ENCODE measurements at places on chromosomes 1 and 21.

DNA sequence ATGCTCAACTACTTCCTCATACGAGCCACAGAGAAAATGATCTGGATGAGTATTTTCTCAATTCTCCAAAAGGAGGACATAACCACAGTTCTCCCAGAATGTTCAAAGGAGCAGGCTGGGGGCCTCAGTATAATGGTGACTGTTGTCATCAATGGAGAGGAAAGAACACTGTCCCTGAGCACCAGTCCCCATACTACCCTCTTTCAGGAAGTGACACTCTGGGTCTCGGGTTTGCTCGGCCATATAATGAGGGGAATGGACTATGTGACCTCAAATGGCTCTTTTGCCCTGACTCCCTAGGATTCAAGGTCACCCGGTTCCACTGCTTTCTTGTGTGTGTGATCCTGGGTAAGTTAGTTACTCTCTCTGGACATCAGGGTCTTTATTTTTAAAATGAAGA lies 22.8 kb downstream of the SLC9A1 start:
- no peak for DNase-seq

DNA sequence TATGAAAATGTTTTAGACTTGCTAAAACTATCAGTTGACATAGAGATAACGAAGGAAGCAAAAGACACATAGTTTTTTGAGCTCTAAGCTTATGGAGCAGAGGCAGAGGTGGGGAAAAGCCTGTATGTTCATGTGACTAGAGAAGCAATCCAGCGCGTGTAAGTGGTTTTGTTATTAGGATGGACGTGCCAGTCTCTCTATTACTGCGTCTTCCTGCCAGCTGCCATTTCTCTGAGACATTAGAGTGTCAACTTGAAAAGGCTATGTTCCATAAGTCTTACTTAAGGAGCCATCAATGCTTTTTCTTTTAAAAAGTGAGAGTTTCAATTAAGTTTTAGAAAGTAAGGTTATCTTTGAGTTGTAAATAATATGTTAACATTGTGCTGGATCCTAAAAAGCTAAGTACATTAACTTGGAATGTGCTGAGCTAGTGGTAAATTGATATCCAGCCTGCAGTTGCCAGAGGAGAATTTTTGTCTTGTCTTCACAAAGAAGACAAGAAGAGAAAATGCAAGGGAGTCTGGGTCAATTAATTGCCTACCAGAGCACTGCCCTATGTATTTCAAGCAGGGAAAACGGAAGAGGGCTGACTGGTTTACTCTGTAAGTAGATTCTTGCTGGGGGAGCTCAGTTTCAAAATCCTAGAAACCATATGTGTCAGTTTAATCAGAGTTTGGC lies 161.8 kb upstream of the B3GALT2 start:
- no peak for DNase-seq

DNA sequence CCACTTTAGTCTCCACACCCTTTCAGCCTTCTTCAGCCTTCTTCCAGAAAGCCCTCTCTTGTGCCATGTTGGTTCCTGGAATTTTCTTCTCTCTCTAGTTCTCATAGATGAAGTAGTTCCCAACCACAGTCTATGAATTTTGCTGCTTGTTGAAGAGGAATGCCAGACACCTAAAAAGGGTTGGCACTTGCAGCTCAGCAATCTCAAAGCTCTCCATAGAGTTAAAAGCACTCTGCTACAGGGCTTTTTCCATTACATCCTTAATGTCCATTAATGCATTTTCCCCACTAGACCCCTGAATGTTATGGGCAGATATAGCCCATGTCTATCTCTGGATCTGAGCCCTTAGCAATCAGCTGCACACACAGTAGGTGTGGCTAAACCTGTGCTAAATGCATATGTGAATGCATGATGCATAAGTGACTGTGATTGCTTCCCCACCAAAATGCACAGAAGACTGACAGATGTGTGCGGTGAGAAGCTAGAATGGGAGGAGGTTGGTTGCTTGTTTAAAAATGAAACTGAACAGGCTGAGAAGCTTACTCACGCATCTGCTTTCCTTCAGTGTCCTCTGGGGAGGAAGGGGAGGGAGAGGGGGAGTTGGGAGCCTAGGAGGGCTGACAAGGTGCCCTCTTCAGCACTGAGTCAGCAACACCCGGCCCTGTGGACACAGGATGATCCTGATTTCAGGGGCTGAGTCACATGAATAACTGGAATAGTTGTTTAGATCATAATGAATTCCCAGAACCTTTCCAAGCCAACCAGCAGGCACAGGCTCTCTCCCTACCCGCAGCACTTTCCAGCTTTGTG lies 146.1 kb upstream of the FGGY start:
- no peak for DNase-seq

- no peak for DNase-seq
These were observed 35.5 kb downstream of the IFNAR1 start for GRCh38 chr21:33360281-33360680.

DNA sequence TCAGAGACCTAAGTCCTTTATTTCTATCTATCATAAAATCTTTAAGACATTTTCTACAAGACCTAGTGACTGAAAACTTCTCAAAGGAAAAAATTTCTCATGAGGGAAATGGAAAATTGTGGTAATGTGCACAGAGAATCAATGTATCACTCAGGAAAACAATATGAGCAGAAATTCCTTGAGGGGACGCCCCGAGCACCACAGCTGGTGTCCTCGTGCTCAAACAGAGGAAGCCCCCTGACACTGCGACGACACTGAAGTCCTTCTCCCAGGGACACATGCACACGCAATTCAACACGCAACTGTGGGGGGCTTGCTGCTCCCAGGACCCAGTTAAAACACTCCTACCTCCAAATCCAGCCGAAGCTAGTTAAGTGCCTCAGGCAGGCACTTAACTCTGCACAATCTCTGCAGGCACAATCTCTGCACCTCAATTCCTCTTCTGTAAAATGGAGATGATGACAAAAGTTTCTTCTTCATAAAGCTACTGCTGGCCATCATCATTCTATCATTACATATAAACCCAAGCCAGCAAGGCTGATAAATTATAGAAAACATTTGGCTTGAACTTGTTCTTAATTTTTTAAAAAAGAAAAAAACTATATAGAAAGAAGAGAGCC lies 16.0 kb downstream of the ZBTB17 start:
- DNase-seq = no peak

DNA sequence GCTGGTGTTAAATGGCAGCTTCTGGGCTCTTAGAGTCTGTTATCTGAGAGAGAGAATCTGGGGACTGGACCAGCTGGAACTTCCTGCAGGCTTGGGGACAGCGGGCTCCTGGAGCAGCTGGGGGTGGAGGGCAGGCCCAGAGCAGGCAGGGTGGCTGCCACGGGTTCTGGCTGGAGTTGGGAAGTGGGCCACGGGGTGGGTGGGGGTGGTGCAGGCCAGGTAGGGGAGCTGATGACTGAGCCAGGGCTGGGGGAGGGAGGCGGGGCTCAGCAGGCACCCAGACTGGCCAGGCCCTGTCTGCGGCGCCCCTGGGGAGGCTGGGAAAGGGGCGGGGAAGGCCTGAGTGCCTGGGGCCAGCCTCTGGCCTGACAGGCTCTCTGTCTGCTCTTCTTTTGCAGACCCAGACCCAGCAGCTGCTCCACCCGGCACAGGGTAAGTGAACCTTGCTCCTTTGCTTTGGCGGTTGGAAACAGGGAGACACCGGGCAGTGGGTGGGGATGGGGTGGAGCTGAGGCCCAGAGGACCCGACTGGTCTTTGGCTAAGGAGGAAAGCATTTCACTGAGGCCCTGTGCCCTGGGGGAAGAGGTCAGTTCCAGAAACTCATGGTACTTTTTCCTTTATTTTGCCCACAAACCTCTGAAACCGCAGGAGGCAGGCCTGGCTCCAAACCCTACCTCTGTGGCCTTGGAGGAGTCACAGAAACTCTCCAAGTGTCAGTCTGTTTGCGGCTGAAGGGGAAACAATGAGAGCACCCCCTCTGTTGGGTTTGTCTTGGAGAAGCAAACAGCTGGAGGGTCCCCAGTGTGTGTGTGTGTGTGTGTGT lies 48.8 kb downstream of the ARHGEF10L start:
- no peak for DNase-seq

- no peak for DNase-seq
These were observed 22.6 kb upstream of the SAMD13 start for GRCh38 chr1:84278905-84279304.

GRCh38 chr1:69246710-69247109 lies 321.0 kb upstream of the LRRC7 start:
- DNase-seq = no peak

- DNase-seq = no peak
These were observed 112.3 kb downstream of the DDX20 start for GRCh38 chr1:111867868-111868440.

- no peak for DNase-seq
These were observed 202.0 kb downstream of the USH2A start for GRCh38 chr1:216221260-216221700.

GRCh38 chr1:219119839-219120238 lies 53.8 kb upstream of the LYPLAL1 start:
- DNase-seq = no peak

DNA sequence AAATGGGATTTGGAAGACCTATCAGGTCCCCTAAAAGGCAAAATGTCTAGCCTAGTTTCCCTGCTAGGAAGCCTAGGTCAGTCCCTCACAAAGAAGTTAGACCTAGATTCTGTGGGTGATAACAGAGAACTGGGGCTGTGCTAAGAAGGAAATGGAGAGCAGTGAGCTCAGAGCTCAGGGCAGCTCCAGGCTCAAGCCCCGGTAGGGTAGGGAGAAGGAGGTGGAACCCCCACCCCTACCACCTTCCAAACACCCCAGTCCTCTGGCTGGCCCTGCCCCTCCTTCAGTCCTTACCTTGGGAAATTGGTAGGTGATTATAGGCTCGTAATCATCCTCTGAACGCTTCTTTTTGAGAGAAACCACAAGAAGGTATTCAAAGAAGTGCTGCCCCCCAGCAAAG lies 1.1 kb downstream of the DENND2D start:
- DNase-seq = no peak

- no peak for DNase-seq
These were observed 5.1 kb upstream of the GNG12 start for GRCh38 chr1:67838180-67838910.

GRCh38 chr1:237219751-237220642 lies 178.0 kb downstream of the RYR2 start:
- no peak for DNase-seq

DNA sequence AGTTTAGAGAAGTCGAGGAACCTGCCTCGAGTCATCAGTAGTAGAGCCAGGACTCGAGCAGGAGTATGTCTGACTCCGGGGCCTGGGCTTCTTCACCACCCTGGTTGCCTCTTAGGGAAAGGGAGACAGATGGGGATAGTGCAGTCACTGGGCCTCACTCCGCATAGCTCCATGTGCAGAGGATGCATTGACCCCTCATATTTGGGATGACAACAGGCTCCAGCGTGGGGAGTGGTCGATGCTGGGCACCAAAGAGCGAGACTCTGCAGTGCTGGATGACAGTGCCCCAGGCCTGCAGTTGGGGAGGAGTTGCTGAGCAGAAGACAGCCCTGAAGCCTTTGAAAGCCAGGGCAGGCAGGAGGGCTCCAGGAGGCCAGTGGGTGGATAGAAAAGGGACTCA lies 20.8 kb upstream of the TENT5C start:
- DNase-seq = no peak

DNA sequence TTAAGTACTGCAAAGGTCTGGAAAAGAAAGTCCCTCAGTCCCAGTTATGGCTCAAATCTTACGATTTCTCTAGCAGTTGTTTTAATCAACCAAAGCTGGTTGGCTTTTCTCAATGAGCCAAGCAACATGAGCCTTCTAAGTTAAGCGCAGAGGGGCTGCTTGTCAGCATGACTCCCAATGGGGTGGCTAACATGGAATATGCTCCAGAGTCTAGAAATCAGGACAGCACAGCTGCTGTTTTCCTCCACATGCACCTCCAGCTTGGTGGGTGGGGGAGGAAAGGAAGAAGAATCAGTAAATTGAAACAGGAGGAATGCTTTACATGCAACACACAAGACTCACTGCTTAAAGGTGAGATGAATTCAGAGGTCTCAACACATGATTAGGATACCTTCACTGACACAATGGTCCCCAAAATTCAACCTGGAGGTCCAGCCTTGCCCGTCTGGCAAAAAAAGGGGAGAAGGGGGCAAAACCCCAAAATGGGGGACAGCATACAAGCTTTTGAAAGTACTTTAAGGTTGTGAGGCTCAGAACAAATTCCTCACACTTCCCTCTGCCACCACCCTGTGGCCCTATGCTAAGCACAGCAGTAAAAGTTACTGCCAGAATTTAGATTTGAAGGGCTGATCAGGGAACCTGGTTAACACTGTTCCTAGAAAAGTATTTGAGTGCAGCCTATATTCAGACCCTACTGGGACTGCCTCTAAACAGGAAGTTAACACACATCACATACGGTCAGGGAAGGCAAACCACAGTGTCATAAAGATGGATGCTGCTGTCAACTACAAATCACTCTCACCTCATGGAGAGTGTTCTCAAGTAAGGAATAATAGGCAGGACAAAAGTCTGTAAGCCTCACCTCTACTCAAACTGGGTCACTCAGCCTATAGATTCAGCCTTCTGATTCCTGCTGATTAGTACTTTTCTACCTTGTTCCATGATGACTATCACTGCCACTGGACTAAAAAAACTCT lies 2.6 kb downstream of the GATAD2B start:
- DNase-seq = no peak

- DNase-seq = no peak
These were observed 14.8 kb downstream of the MFAP2 start for GRCh38 chr1:16965486-16966067.

DNA sequence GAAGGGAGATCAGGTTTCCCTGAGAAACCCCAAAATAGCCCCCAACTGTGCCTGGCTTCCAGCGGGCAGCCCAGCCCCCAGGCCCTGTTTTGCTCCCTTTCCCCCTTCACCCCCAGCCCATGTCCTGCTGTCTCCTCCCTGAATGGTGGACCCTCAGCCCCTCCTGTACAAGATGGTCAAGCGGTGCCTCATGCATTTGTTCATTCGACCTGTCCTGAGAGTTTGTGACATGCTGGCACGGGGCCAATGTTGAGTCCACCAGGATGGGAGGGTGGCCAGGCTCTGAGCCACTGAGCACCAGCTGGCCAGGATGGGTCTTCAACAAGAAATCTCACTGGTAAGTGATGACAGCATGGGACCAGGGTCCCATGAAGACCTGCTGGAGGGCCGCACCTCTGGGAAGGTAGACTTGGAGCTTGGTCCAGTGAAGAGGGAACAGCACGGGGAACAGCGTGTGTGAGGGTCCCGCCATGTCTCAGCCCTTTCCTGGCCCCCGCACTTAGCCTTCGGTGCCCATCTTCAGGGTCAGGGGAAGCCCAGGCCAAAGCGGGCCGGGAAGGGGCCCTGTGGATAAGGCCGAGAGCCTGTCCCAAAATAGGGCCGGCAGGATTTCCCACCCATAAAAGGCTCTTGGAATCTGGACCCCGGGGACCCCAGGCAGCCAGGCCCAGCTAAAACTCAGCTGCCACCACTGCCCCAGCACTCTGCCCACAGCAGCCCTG lies at the start of gene CALML6:
CALML6 (plus strand) TSS at position 290 of the 722 bp plus-strand sequence; CDS start at position 311, 21 bp downstream.
- DNase-seq = no peak

- DNase-seq = no peak
These were observed 4.0 kb upstream of the KCNK1 start for GRCh38 chr1:233609926-233610325.

DNA sequence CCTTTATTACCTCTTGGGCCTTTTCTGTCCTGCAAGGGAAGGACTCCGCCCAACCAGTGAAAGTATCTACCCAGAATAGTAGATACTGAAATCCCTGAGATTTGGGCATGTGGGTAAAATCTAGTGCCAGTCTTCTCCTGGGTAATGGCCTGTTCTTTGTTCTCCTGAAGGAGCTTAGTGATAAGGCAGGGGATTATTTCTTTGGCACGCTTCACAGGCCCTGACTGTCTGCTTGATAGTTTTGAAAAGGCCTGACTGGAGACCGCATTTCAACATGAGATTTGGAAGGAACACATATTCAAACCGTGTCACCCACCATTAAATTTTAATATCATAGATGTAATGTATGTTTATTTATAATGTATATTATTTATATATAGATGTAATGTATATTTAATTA lies 48.9 kb downstream of the RASAL2 start:
- DNase-seq = no peak

- DNase-seq = no peak
These were observed 108.5 kb upstream of the GADD45A start for GRCh38 chr1:67576474-67576873.
